Smooth muscle cell of the pulmonary artery (primary cell): ENCODE measurements at places on chromosomes 7 and 10. TPM values are rescaled to one million over a fixed set of nuclear protein-coding genes. Genes with fewer than 3 reads are reported as not detected.

GNGT1 gene
- total RNA-seq = not detected in 2 replicates

FAM25A gene
- not detected in 2 replicates for total RNA-seq

KNDC1 gene
- 0.65 and 0.86 TPM in 2 replicates for total RNA-seq

PAPOLB gene
- 0.07 and 0.39 TPM in 2 replicates for total RNA-seq

MACC1 gene
- 0.39 and 0.50 TPM in 2 replicates for total RNA-seq
